NCI-H2081 (cell line): ENCODE measurements at places on chromosomes 5 and 9.
A peak's percentile ranks its signal among the peaks of the same experiment; 100 is the strongest.

- no peak for DNase-seq
Measured at GRCh38 chr5:151016700-151017099, 3.7 kb upstream of the GPX3 start.

DNA sequence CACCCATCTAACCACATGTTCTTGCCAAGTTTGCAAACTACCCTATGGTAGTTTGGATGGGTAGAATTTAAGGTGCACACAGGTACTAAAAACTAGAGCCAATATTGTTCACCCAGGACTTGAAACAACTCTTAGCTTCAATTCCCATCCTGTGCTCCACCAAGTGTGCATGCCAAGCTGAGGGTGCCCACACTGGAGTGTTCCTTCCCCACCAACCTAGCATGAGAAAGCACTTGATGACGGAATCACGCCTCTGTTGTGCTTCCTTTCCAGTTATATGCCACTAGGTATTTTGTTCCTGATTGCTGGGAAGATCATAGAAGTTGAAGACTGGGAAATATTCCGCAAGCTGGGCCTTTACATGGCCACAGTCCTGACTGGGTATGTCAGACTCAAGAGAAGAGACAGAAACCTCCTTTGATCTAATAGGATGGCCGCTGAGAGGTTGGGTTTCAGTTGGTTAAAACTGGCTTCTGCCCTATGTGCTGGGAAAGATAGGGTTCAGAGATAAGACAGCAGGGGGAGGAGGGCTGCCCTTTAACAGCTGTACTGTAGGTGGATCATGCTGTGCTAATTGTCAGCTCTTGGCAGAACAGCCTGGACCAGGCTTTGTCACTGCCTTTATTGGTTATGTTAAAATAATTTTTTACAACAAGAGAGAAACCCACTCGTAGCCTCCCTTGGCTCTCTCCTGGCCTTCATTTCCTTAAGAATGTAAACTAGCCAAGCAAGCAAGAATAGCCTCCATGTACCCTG lies 83.5 kb downstream of the SLC1A1 start:
- peak; percentile 71 for DNase-seq

GRCh38 chr5:88824892-88825583 lies 57.9 kb downstream of the MEF2C start:
- peak; percentile 24 for DNase-seq

DNA sequence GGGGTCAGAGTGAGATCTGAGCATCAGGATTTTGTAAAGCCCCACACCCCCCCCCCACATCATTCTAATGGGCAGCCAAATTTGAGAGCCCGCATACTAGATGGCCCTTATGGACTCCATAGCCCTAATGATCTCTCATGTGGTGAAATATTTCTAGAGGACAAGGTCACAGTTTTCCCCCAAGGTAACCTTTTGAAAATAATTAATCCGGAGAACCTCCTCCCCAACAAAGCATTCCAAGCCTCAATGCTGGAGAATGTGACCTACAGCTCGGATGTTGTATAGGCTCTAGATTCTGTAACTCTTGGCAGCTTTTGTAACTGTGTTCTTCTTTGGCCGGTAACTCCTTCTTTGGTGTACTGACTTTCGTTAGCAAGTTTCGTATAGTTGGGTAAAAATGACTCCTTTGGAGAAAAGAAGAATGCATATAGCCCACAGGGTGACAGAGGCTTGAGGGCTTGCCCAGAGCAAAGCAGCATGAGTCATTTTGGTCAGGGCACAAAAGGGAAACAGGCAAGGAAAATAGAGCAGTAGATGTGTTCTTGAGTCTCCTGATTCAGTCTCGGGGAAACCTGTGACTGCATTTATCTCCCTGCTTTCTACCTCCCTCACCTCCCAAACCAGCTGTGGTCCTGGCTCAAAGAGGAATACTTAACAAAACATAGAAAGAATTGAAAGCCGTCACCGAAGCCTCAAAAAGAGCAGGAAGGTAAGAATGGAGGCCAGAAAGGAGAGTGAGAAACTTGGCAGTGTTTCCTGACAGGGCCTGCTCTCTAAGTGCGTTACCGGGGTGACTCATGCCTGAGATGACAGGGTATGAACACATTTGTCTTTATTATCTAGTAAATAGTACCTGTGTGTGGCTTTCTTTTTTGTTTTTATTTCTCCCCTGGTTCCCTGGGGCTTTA lies 6.6 kb upstream of the XPA start:
- DNase-seq: peak; percentile 53

DNA sequence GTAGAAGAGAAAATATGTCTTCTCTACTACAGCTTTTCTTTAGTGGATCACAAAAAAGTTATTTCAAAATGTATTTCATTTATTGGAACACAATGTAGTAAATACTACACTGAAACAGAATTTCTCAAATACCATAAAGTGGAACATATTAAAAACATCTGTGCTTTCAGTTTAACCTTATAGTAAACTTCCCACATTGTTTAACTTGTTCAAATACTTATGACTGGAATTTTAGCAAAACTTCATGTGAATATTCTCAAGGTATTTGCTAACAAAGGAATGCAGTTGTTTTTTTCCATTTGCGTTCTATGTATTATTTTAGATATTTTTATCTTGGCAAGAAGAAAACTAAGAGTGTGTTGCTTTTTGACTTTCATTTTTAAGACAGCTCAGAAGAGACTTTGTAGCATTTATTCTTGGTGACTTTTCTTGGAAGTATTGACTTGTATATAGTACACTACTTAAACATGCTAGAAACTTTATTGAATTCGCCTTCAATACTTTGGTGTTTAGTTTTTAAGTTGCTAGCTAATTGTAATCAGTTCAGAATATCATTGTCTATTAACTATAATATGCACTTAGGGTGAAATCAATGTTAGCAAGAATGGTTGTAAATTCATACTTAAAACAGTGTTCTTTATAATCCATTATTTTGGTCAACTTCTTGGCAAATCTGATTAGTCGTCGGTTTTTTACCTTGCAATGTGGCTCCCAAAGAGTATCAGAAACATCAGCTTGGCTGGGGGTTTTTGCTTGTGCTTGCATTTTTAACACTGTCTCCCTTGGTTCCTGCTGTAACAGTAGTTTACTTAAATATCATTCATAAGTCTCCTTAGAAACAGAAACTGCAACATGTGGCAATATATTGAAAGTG lies 5.0 kb upstream of the RHOBTB3 start:
- no peak for DNase-seq

GRCh38 chr5:76144513-76145274 lies 61.5 kb downstream of the SV2C start:
- no peak for DNase-seq

DNA sequence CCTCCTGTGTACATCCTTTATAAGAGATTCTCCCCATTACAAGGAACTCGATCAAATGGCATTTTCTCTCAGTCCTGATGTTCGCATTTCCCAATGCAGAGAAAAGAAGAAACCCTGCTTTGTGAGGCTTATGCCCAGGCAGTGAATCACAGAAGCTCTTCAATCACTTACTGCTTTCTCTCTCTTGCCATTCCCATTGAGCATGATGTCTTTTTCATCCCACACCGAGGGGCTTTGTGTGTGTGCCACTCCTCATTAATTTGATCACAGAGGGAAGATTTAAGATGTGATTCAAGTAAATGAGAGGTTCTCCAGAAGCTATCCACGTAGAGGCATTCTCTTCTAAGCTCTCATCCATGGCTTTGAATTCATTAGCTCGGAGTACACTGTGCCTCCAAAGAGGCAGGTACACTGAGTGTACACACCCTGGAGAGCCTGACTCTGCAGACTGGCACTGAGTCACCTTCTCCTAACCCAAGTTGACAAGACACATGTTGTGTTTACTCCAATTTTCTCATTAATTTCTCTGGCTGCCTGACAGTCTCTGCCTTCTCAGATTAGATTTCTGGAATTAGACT lies 45.4 kb downstream of the MFAP3 start:
- DNase-seq: no peak

DNA sequence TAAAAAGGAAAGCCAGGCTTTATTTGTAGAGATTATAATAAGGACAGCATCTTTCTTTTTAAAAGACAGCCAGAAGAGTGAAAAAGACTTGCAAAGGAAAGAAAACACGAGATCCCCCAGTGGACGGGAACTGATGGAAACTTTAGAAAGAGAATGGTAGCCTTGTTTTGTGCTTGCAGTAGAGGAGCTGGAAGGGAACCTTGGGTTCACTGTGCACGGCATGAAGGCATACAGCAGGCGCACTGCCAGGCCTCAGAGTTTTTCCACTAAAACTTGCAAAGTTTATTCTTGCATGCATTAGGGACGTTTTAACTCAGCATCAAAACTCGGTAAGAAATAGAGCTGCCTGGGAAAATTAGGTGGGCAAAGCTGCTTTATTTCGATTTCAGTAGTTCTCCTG lies 248.6 kb downstream of the IRX1 start:
- DNase-seq: no peak
